T-helper 2 cell (primary cell): ENCODE measurements at places on chromosomes 11 and 22.

DNA sequence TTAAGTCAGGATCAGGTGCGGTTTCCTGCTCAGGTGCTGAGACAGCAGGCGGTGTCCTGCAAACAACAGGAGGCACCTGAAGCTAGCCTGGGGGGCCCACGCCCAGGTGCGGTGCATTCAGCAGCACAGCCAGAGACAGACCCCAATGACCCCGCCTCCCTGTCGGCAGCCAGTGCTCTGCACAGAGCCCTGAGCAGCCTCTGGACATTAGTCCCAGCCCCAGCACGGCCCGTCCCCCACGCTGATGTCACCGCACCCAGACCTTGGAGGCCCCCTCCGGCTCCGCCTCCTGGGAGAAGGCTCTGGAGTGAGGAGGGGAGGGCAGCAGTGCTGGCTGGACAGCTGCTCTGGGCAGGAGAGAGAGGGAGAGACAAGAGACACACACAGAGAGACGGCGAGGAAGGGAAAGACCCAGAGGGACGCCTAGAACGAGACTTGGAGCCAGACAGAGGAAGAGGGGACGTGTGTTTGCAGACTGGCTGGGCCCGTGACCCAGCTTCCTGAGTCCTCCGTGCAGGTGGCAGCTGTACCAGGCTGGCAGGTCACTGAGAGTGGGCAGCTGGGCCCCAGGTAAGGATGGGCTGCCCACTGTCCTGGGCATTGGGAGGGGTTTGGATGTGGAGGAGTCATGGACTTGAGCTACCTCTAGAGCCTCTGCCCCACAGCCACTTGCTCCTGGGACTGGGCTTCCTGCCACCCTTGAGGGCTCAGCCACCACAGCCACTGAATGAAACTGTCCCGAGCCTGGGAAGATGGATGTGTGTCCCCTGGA lies at the start of gene MYO7A:
MYO7A (plus strand) TSS at position 327 of the 772 bp plus-strand sequence. CDS start 2,389 bp downstream, outside the sequence.
- no peak for DNase-seq

GRCh38 chr11:116689413-116690127 lies 83.2 kb downstream of the BUD13 start:
- no peak for DNase-seq

DNA sequence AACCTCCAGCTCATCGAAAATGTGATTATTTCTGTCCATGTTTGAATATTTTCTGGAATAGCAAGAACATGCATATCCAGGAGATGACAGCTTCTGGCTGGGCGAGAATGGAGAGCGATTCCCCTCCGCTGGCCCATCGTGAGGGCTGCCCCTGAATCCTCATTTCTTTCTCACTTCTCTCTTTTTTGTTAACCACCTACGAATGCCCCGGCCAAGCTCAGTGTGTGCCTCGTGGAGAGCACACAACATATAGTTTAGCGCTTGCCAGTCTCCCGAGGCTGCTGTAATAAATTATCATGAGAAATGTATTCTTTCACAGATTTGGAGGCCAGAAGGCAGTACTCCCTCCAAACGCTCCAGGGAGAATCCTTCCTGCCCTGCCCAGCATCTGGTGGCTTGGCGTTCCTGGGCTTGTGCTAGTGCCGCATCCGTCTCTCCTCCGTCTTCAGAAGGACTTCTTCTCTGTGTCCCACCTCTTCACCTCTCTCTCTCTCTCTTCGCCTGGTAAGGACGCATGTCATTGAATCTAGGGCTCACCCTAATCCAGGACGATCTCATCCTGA lies 1306.0 kb downstream of the TBC1D22A start:
- no peak for DNase-seq

- peak; percentile 89 for DNase-seq
Measured at GRCh38 chr22:39520226-39521105, at the start of gene ATF4. TSS of gene ATF4 (plus strand) at chr22:39520562. CDS start at chr22:39521446, 884 bp downstream.

- no peak for DNase-seq
Measured at GRCh38 chr11:33461369-33462125, 204.4 kb downstream of the HIPK3 start.

GRCh38 chr11:128664317-128664716 lies 29.6 kb upstream of the FLI1 start:
- DNase-seq: no peak

DNA sequence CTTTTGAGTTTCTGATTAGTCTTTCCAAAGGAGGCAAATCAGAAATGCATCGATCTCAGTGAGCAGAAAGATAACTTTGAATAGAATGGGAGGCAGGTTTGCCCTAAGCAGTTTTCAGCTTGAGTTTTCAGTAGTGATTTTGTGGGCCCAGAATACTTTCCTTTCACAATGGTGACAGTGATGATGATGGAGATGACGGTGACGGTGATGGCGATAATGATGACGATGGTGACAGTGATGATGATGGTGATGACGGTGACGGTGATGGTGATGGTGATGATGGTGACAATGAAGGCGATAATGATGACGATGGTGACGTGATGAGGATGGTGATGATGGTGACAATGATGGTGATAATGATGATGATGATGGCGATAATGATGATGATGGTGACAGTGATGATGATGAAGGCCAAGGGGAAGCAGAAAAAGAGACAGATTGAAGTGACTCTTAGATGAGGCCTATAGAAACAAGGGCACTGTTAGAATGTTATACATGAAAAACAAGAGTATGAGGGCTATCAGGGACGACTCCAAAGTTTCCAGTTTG lies 153.4 kb upstream of the B3GAT1 start:
- DNase-seq: no peak

GRCh38 chr11:133918608-133919260 lies 38.0 kb downstream of the IGSF9B start:
- no peak for DNase-seq

GRCh38 chr11:13896175-13896980 lies 66.1 kb upstream of the SPON1 start:
- DNase-seq: no peak

DNA sequence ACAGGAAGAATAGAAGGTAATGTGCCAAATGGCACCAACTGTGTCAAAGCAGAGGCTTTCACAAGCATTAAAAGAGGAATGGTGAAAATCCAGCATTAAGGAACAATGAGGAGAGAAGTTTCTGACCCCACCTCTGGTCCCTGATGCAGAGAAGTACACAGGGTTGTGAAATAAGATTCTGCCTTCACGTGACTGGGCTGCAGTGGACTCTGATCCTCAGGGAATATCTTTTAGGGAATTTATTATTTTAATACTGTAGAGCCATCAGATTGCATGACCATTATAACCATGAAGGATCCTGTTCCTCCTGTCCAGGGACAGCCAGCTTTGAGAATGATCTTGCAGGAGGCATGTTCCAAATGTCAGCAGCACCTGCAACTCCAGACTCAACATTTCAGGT lies 74.4 kb upstream of the FAR1 start:
- DNase-seq: no peak

GRCh38 chr11:131246663-131247062 lies 123.8 kb upstream of the NTM start:
- DNase-seq: no peak
